ENCODE measurements at places on chromosomes 5 and 9.

GRCh38 chr9:91040371-91041215 lies 239.0 kb downstream of the SYK start:
- no peak for DNase-seq

DNA sequence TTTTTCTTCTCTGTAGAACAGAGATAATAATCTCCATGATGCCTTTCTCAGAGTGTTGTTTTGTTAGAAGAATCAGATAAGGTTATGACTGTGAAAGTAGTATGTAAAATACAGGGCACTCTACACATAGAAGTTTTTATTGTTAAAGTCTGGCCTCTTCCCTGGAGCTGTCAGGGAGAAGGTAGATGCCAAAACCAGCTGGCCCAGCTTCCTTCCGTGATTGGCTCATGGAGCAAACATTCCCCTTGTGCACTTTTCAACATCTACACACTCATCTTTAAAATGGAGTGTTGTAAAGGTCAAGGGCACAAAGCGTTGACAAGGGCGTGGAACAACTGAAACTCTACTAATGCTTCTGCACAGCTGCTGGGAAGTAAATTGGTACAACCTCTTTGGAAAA lies 7.4 kb upstream of the RNF183 start:
- DNase-seq = no peak

- no peak for DNase-seq
Observed at GRCh38 chr5:6182271-6182815, 196.0 kb downstream of the MED10 start.

DNA sequence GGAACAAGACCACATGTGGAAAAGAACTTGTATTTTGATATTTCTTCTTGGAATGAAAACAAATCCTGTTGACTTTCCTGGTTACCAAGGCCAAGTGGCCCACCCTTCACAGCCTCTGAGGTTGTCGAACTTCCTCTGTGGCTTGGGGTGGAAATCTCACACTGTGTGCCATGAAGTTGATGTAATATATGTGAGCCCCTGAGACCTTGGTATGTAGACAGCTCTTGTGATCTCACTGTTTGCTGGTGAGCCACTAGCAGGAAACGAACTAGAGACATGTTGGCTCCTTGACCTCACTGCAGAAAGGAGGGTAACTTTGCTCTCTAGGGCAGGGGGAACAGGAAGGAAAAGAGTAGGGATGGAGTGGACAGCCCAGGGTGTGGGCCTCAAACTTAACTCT lies 159.4 kb downstream of the ARHGAP26 start:
- no peak for DNase-seq

DNA sequence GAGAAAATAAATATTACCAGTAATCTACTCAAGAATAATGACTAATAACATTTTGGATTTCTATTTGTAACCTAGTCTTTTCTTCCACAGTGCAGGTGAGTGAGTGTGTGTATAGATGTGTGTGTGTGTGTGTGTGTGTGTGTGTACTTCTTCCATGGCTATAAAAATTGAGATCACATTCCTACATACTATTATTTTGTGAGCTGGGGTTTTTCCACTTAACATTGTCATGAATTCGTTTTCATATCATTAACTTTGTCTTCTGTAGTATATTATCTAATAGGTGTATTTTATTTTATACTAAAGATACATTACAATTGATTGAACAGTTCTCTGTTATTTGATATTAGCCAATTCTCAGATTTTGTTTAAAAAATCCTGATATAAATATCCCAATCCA lies 152.4 kb upstream of the TRPC7 start:
- no peak for DNase-seq

GRCh38 chr9:134054891-134055811 lies 12.7 kb downstream of the BRD3 start:
- DNase-seq = no peak

GRCh38 chr5:41337216-41337615 lies 123.9 kb upstream of the C6 start:
- no peak for DNase-seq

DNA sequence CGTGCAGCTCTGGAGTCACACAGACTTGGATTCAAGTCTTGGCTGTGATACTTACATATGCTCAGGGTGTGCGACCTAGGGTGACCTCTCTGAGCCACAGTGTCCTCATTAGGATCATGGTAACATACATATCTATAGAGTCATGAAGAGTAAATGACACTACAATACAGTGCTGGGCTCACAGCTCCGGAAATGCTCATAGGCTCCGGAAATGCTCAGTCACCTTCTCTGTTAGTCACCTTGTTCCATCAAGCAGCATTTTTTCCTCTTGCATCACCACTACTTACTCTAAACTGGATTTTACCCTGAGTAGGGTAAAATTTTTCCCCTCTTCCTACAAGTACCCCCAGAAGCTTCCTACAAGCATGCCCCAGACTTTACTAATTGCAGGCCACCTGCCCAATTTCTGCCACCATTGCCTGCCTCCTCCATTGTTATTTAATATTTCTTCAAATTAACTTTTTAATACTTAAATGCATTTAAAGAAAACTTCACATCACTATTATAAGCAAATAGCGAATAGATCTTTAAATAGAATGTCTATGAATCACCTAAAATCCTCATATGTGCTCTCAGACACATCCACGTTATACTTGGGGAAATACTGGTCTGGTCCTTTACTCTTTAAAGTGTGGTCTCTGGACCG lies 147.6 kb upstream of the SPRY4 start:
- no peak for DNase-seq

DNA sequence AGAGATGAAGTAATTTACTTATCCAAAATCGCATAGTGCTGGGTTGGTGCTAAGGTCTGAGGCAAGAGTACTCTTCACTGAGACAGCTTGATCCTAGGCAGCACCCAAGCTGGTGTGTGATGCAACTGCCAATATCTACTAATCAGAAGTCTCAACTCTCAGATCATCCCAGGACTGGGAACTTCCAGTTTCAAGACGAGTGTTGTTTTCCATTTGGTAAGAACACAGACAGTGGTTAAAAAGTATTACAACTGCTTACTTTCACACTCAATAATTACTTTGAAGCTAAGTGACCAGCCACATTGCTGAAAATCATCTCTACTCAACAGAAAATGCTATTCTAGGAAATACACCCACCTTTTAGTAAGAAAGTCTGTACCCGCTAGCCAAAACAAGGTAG lies 45.3 kb downstream of the FBXW11 start:
- no peak for DNase-seq

DNA sequence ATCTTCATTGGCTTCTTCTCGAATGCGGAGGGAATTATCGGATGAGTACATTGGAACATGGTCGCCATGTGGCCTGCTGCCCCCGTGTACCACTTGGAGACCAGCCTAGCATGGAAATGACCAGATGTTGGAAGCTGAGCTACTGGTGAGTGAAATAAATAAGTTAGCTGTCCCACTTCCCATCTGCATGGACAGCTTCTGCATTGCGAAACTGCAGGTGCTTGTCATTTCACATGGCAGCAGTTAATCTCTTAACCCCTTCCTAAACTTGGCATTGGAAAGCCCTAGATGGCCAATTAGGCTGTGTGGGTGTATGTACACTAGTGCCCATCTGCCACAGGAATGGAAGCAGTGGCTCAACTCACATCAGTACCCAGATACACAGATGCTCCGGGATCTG lies 246.6 kb upstream of the IL12B start:
- no peak for DNase-seq

GRCh38 chr9:131347376-131348020 lies 46.4 kb upstream of the PRRC2B start:
- no peak for DNase-seq

DNA sequence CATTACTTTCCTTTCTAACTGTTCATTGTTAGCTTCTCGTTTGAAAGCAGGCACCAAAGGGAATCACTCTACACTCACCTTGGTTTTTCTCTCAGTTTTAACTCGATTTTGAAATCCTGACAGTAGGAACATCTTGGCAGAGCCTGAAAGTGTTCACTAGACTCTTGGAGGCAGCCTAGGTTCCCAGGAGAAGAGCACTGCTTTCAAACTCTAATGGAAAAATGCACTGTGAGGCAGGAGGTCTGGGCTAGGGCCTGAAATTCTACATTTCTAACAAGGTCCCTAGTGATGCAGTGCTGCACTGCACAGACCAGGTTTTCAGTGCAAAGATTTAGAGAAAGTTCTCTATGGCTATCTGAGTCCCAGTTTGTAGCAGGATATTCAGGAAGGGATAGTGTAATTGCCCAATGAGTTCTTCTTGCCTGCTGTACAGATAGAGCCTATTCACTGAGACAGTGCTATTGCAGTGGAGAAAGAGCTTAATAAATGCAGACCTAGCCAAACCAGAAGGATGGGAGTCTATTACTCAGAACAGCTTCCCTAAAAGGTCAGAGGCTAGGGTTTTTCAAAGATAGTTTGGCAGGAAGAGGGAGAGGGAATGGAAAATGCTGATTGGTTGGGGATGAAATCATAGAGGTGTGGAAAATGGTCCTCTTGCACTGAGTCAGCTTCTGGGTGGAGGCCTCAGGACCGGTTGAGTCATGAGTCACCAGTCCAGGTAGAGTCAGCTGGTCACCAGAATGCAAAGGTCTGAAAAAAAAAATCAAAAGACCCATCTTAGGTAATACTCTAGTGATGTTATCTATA lies 153.9 kb downstream of the GPBP1 start:
- no peak for DNase-seq

GRCh38 chr5:180289433-180289832 lies 2.5 kb downstream of the MAPK9 start:
- DNase-seq = no peak

DNA sequence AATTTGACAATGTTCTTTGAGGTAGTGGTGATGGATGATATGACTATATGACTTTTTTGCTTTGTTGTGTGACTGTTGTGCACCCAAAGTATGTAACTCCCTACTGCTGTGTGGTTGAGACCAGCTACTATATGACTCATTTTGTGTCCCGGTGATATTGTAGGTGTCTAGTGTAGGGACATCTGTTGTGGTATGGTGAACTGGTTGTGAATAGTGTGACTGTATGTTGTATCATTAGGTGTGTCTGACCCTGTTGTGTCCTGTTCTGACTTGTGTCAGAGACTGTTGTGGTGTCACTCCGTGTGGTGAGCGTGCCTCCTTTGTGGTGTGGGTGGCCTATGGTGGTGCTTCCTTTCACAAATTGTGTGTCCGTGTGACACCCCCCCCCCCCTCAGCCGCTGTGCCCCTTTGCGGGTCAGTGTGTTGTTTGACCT lies 11.2 kb upstream of the CXXC5 start:
- DNase-seq = no peak

GRCh38 chr9:93656426-93657239 lies 80.2 kb downstream of the PHF2 start:
- DNase-seq = no peak

DNA sequence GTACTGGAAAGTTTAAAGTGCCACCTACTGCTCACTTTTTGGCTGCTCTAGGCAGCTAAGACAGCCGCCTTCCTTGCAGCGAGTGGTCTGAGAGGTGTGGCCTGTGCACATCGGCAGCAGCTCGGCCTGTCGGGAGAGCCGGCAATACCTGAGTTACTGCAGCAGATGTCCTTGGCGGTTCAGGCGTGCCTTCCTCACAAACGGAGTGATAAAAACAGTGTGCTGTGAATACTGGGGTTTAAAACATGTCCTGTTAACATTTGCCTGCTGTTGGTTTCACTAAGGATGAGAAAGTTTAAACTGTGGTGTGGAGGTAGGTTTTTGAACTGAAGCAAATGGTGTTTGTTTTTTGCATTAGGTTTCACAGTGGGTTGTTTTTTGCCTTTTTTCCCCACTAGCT lies 12.9 kb downstream of the TRAF2 start:
- DNase-seq = no peak

- no peak for DNase-seq
Observed at GRCh38 chr5:115050866-115051265, 118.8 kb downstream of the TRIM36 start.

DNA sequence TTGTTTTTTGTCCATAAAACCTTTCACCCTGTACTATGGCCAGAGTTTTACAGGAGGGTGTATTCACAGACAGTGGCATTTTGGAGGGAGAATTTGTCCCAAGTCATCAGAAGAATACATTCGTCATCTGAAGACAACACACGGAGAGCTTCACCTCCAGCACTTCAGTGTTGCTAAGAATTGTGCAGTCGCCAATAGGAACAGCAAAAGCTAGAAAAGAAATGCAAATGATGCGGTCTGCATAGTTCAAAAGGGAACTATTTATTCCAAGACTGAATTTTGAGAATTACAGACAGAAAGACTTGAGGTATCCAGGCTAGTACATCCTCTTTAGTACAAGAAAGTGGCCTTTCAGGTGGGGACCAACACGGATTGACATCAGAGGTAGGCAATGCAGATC lies 399.2 kb upstream of the KIF2A start:
- DNase-seq = no peak

DNA sequence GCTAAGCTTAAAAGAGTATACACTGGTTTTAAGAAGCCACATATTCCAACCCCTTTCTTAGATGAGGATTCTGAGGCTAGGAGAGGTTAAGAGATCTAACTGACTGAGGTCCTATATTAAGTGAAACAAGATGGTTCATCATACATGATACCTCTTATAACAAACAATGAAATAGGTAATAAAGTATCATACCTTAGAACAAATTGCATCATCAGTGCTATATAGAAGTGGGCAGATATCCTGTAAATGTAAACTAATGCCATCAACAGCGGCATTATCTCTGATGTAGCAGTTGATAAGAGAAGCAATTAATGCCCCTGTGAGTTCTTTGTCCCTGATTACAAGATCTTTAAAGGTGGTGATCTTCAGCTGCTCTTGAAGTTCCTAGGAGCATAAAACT lies 60.5 kb downstream of the NUP155 start:
- DNase-seq = no peak

- no peak for DNase-seq
Observed at GRCh38 chr5:139912804-139913203, 117.2 kb downstream of the PSD2 start.

DNA sequence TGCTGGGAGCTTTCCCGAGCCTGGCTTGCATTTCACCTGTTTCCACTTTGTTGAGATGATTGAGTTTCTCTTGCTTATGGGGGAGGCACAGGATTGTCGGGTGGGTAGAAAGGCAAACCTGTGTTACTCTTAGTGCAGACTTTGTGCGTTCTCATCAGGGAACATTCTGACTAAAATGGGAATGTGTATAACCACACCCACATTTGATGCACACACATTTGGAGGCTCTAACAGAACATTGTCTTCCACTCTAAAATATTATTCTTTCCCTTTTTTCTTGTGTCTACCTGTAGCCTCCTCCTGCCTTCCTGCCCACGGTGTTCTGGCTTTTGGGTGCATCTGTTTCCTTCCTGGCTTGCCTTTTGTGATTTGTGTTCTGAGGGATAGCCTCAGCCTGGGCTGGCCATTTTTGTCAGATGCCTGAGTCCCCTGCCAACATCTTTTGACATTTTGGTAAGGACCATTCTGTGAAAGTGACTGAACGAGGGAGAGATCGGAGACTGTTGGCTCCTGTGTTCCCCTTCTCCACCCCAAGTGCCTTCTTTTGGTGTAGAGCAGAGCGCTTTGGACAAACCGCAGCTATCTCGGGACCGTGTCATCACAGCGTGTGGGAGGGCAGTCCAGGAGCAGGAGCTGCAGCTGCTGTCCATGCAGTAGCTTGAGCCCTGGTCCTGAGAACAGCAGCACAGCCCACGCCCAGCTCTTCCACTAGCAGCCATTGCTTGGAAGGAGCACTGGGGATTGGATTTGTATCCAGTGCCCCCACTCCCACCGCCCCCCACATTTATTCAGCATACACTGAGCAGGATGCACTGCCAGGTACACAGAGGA lies 101.4 kb downstream of the ARHGAP26 start:
- no peak for DNase-seq

- DNase-seq = no peak
Observed at GRCh38 chr5:134818776-134819175, 27.0 kb upstream of the C5orf24 start.

GRCh38 chr5:87101321-87101720 lies 166.4 kb upstream of the RASA1 start:
- no peak for DNase-seq
